ENCODE measurements at places on chromosomes 11 and 22.

- DNase-seq, result no peak
These were observed 18.1 kb downstream of the MRTFA start for GRCh38 chr22:40618400-40618799.

DNA sequence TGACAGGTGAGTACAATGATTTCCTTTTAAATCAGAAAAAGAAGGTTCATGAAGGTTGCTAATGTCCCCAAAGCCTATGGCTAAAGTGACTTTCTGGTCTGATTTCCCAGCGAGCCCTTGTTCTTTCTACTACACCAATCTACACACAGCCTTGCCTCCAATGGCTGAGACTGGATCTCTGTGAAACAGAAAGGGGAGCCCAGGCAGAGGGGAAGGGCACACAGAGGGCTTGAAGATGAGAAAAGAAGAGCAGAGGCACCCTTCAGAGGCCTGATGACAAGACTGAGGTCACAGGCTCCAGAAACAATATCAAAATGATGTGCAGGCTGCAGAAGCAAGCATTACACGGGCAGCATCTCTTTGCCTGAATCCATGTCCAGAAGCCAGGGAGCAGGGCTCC, 1.5 kb downstream of the SYN3 start:
- no peak for DNase-seq

- no peak for DNase-seq
These were observed 264.8 kb downstream of the INSC start for GRCh38 chr11:15379483-15379882.

- no peak for DNase-seq
These were observed 20.1 kb upstream of the SPINDOC start for GRCh38 chr11:63793161-63793560.

- DNase-seq, result peak; percentile 6
These were observed 657 bp downstream of the IGHMBP2 start for GRCh38 chr11:68904248-68904847.
